IPS DF 6.9 (cell line): ENCODE measurements at places on chromosomes 12 and 14.
A peak's percentile ranks its signal among the peaks of the same experiment; 100 is the strongest.

- DNase-seq, result no peak
Measured at GRCh38 chr12:109098651-109099050, 1.3 kb downstream of the UNG start.

DNA sequence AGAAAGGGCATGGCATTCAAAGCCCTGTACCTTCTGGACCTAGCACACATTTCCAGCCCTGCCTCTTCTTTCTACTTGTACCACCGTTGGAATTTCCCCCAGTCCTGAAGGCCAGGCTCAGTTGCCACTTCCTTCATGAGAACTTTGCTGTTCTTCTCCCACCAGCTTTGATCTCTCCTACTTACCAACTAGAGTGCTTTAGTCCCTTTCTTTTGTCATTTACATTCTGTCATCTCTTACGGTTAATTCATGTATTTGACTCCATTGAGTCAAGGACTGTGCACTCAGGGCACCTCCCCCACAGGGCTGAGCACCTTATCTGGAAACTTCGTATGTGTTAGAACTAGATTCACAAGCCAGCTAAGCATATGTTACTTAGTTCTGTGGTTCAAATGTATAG, 26.3 kb downstream of the BICDL1 start:
- no peak for DNase-seq

DNA sequence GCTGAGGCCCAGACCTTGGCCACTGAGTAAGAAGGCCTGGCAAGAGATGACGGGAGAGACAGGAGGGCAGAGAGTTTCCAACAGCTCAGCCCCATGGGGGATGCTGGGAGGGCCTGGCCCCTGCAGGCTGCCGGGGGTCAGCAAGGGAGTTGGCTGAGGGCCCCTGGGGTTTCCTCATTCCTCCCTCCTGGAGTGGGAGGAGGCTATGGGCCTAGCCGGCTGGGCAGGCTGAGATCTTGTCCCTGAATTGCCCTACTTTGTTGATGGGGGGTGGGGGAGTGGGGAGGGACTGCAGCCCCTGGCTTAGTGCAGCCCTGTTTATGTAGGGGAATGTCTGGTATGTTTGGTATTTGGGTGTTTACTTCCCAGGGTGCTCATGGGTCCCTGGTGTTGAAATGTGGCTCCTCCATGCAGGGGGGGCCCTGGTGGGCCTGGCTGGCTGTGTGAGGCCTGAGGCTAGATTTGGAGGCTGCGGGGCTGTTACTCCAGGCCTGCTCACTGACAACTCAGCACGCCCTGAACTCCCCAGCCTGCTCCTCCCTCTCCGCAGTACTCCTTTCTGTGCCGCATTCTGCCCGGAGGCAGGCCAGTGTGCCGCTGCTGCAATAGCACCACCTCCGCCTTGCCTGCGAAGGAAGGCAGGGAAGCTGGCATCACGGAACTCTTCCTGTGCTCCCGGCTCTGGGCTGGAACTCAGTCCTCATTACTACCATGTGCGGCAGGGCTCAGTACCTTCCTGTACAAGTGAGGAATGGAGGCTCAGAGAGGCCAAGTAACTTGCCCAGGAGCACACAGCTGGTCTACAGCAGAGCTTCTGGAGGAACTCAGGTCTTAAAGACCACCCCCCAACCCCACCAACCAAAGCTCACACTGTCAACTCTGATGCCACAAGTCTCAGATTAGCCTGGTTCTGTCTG, 25.3 kb downstream of the JDP2 start:
- peak; percentile 70 for DNase-seq

DNA sequence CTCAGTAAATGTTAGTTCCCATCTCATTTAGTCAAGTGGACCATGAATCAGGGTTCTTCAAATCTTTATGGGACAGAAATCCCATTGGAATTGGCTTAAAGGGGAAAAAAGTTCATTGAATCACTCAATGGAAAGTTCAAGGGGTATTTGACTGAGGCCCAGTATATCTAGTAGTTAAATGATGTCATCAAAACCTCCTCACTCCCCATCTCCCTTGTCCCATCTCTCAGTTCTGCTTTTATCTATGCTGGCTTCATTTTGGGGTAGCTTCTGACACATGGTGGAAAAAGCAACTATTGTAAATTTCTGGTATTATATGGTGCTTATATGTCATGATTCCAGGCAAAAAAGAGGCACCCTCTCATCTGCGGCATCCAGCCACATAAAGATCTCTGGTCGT, 51.9 kb downstream of the DAAM1 start:
- no peak for DNase-seq

- DNase-seq, result no peak
Measured at GRCh38 chr14:23079716-23080115, 15.2 kb downstream of the ACIN1 start.

GRCh38 chr12:57078519-57079404, at the start of gene NEMP1:
Gene NEMP1 (minus strand): TSS chr12:57078791. CDS start chr12:57078745, 46 bp downstream.
- DNase-seq, result peak; percentile 100

DNA sequence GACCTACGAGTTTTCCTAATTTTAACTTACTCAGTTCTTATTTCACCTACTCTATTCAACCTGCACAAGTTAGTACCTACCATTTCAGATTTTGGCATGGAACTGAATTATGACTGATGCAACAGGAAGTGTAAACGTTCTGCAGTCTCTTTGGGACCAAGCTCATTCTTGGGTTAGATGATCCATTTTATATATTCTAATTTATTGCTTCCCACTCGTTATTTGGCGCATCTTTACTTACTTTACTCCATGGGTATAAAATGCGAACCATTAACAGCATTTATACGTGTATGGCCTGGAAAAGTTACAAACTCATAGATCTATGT, 1.0 kb upstream of the EML1 start:
- DNase-seq, result no peak

GRCh38 chr12:19740472-19741131, 301.3 kb downstream of the AEBP2 start:
- DNase-seq, result no peak

GRCh38 chr12:123483602-123484248, 25.8 kb downstream of the SNRNP35 start:
- no peak for DNase-seq

DNA sequence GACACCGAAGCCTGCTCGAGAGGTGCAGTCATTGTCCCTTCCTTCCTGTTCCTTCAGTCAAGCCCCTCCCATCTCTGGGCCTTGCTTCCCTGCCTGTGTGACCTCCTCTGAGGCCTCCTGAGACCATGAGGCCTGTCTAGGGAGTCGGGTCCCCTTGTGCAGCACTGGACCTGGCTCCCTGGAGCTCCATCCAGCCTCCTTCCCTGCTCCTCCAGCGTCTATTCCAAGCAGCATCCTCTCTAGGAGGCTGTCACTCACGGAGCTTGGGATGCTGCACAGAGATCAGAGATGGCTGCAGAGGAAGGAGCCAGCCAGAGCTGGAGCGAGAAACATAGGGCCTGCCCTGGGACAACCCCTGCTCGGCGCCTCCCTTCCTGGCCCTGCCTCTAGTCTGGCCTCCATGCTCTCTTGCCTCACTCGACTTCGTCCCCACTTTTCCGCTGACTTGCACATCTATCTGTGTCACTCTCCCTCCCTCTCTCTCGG, 142.7 kb downstream of the BCL11B start:
- no peak for DNase-seq

DNA sequence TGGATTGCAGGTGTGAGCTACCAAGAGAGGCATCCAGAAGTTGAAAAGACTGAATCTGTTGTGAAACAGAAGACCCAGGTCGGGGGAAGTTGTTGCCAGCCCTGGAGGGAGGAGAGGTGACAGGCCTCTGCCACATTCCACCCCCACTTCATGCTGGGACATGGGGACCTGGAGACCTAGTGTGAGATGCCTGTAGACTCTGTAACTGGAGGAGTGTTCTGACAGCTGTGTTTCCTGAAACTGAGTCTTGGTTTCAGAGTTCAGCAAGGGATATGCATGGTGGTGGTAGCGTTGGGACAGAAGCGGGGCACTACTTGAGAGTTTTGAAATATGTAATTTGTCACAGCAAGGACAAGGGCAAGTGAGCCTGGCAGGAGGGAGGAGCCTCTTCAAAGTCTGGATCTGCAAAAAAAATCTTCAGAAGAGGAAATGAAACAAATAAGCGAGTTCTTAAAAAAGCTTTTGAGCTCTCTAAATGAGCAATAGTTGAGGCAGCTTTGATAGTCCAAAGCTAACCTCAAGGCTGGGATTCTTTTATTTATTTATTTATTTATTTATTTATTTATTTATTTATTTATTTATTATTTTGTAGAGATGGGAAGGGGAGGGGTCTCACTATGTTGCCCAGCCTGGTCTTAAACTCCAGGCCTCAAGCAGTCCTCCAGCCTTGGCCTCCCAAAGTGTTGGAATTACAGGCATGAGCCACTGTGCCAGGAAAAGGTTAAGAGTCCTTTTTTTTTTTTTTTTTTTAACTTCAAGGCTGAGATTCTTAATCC, 58.9 kb upstream of the EEA1 start:
- DNase-seq, result no peak

DNA sequence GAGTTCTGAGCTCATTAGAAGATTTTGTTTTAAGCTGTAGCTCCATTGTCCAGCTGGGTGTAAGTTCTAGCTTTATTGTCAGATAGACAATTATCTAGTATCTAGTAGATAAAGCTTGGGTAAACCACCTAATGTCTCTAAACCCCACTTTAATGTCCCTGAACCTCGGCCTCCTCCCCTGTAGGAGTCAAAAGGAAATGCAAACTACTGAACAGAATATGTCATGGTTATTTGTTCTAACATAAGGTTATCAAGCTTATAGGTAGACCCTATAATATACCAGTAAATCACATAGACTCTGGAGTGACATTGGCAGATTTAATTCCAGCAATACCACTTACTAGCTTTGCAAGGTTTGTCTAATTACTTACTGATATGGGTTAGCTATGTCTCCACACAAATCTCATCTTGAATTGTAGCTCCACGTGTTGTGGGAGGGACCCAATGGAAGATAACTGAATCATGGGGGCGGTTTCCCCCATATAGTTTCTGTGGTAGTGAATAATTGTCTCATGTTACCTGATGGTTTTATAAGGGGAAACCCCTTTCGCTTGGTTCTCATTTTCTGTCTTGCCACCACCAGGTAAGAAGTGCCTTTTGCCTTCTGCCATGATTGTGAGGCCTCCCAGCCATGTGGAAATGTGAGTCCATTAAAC, 29.4 kb downstream of the BCAT1 start:
- no peak for DNase-seq

GRCh38 chr12:77648716-77649115, 182.0 kb upstream of the NAV3 start:
- DNase-seq, result no peak

- no peak for DNase-seq
Measured at GRCh38 chr12:19801941-19802340, 362.6 kb downstream of the AEBP2 start.

DNA sequence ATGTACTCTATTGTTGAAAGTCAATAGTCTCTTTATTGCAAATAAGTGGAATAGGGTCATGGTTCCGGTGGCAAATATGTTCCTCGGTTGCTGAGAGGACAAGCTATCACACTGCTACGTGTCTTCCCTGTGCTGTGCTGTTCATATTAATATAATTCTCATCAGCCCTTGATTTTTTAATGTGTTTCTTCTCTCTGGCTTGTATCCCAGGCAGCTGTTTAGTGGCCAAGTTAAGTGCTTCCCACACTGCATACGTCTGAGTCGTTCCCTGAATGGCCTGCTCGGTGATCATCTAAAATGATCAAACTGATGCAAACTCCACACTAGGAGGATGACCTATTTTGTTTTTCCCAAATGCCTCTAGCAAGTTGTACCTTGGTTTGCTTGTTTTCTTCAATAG, 186.4 kb downstream of the ANO6 start:
- DNase-seq, result no peak
